ENCODE measurements at places on chromosomes 5 and 9.

- peaks cover 27% of the 10 kb centered on the region for H3K4me1 ChIP-seq
- no peak overlapping the region for H3K27ac ChIP-seq
- peak; percentile 85 for DNase-seq
- no peaks in the 10 kb centered on the region for H3K27me3 ChIP-seq
- H3K4me3 ChIP-seq = no peak overlapping the region
Measured at GRCh38 chr5:15683332-15683731, 183.4 kb downstream of the FBXL7 start.

GRCh38 chr5:96187309-96188027 is 225.8 kb upstream of the ELL2 start:
- no peaks in the 10 kb centered on the region for H3K36me3 ChIP-seq
- H3K4me3 ChIP-seq = no peak overlapping the region
- no peaks in the 10 kb centered on the region for H3K27me3 ChIP-seq
- H3K4me1 ChIP-seq = no peaks in the 10 kb centered on the region
- H3K27ac ChIP-seq = no peak overlapping the region

GRCh38 chr5:159341906-159342310 is 11.6 kb upstream of the IL12B start:
- DNase-seq = no peak
- no peaks in the 10 kb centered on the region for H3K27me3 ChIP-seq
- H3K36me3 ChIP-seq = no peaks in the 10 kb centered on the region
- H3K4me3 ChIP-seq = no peak overlapping the region

- no peak overlapping the region for H3K4me3 ChIP-seq
- no peaks in the 10 kb centered on the region for H3K27me3 ChIP-seq
- H3K36me3 ChIP-seq = no peaks in the 10 kb centered on the region
- H3K27ac ChIP-seq = no peak overlapping the region
- no peak for DNase-seq
Measured at GRCh38 chr5:152932621-152933020, 527.5 kb upstream of the NMUR2 start.

DNA sequence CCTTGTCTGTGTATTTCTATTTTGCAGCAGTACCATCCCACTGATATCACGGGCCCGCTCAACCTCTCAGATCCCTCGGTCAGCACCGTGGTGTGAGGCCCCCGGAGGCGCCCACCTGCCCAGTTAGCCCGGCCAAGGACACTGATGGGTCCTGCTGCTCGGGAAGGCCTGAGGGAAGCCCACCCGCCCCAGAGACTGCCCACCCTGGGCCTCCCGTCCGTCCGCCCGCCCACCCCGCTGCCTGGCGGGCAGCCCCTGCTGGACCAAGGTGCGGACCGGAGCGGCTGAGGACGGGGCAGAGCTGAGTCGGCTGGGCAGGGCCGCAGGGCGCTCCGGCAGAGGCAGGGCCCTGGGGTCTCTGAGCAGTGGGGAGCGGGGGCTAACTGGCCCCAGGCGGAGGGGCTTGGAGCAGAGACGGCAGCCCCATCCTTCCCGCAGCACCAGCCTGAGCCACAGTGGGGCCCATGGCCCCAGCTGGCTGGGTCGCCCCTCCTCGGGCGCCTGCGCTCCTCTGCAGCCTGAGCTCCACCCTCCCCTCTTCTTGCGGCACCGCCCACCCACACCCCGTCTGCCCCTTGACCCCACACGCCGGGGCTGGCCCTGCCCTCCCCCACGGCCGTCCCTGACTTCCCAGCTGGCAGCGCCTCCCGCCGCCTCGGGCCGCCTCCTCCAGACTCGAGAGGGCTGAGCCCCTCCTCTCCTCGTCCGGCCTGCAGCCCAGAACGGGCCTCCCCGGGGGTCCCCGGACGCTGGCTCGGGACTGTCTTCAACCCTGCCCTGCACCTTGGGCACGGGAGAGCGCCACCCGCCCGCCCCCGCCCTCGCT is 1.9 kb downstream of the LRRC26 start:
- peak overlapping the region; percentile 55 for H3K4me3 ChIP-seq
- no peaks in the 10 kb centered on the region for H3K36me3 ChIP-seq
- H3K27ac ChIP-seq = no peak overlapping the region
- H3K27me3 ChIP-seq = peaks cover 76% of the 10 kb centered on the region
- peak; percentile 64 for DNase-seq
- no peaks in the 10 kb centered on the region for H3K4me1 ChIP-seq

GRCh38 chr5:143564417-143564816 is 160.9 kb upstream of the NR3C1 start:
- no peaks in the 10 kb centered on the region for H3K4me1 ChIP-seq
- H3K36me3 ChIP-seq = no peaks in the 10 kb centered on the region
- H3K27ac ChIP-seq = no peak overlapping the region
- H3K27me3 ChIP-seq = no peaks in the 10 kb centered on the region

- H3K36me3 ChIP-seq = no peaks in the 10 kb centered on the region
- H3K27ac ChIP-seq = no peak overlapping the region
- no peak overlapping the region for H3K4me3 ChIP-seq
- no peaks in the 10 kb centered on the region for H3K4me1 ChIP-seq
- DNase-seq = no peak
Measured at GRCh38 chr5:126536874-126537273, 58.1 kb downstream of the ALDH7A1 start.

DNA sequence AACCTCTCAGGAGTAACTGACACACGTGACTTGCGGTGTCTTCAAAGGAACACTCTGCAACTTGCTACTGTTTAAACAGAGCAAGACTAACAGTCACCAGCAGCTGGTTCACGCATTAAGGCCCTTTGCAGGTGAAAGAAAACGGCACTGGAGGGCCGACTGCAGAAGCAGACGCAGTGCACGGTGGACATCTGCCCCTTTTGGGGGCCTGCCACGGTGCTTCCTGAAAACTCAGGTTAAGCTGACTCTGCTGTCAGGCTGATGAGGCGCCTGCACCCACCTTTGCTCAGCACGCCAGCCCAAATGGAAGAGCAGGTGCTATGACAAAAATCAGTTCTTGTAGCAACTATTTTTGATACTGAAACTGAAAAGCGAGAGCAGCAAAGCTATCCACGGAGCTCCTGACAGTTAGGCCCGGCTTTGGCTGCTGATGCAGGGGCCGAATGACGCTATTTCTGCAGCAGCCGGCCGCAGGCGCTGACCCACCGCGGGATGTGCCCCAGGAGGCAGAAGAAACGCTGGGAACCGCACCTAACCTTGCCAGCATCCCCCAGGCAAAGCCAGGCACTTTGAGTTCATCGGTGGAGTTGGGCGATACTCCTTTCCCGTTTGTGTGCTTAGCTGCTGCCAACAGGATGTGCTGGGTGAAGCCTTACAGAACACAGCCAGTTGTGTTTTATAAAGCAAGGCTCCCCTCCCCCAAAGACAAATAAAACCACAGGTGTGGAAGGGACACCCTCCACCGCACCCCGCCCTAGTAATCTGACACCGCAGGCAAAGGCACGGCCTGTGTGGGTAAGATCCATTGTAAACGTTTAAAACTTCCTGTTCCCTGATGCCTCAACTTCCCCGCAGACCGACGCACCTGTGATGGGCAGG is 21.1 kb upstream of the TERT start:
- H3K27me3 ChIP-seq = no peaks in the 10 kb centered on the region
- peak overlapping the region; percentile 42 for H3K4me3 ChIP-seq
- H3K36me3 ChIP-seq = no peaks in the 10 kb centered on the region
- peak overlapping the region; percentile 93 for H3K27ac ChIP-seq
- peaks cover 23% of the 10 kb centered on the region for H3K4me1 ChIP-seq

DNA sequence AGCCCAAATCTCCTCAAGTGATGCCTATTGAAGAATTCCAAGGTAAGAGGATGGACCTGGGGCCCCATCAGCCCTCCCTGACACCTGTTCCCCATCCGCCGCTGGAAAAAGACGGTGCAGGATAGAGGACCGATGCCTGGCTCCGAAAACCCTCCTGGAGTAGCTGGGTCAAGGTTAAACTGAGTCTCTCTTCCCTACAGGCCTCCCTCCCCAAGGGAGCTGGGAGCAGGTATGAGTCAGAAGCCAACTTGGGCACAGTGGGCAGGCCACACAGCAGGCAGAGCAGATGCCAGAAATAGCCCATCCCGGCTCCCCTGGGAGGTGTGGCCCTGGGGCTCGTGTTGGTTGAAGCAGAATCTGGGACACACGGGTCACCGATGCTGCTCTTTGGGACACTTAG is 75.6 kb downstream of the NTNG2 start:
- DNase-seq = no peak

DNA sequence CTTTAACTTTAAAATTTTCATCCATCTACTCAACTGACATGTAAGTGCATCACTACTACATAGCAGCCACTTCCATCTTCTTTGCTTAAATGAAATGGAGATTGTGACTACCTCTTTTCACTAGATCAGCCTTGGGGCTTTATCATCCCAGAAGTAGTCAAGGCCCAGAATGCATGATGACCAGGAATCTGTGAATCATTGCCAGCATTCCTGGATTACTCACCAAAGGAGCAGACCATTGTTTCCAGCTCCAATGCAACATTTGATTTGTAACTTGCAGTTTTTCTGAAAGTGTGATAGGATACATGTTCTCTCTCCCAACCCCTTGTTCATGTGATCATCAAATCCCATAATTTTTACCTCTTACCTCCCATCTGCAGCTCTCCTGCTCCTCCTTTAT is 65.1 kb downstream of the PLPPR1 start:
- H3K4me1 ChIP-seq = peaks cover 28% of the 10 kb centered on the region
- no peak overlapping the region for H3K4me3 ChIP-seq
- H3K27me3 ChIP-seq = no peaks in the 10 kb centered on the region
- H3K36me3 ChIP-seq = no peaks in the 10 kb centered on the region

GRCh38 chr9:113721856-113722255 is 154.3 kb upstream of the ZNF618 start:
- no peak overlapping the region for H3K4me3 ChIP-seq
- no peak for DNase-seq
- no peak overlapping the region for H3K27ac ChIP-seq
- H3K36me3 ChIP-seq = no peaks in the 10 kb centered on the region
- peaks cover 20% of the 10 kb centered on the region for H3K4me1 ChIP-seq

- no peak overlapping the region for H3K4me3 ChIP-seq
- no peaks in the 10 kb centered on the region for H3K4me1 ChIP-seq
- peaks cover 48% of the 10 kb centered on the region for H3K27me3 ChIP-seq
- no peaks in the 10 kb centered on the region for H3K36me3 ChIP-seq
- peak; percentile 18 for DNase-seq
Measured at GRCh38 chr5:169222934-169223594, 77.9 kb downstream of the SLIT3 start.

- peaks cover 31% of the 10 kb centered on the region for H3K36me3 ChIP-seq
- no peak overlapping the region for H3K27ac ChIP-seq
- no peak overlapping the region for H3K4me3 ChIP-seq
- peaks cover 4% of the 10 kb centered on the region for H3K4me1 ChIP-seq
- peaks cover 13% of the 10 kb centered on the region for H3K27me3 ChIP-seq
- DNase-seq = peak; percentile 79
Measured at GRCh38 chr5:157740229-157740610, 3.3 kb upstream of the LSM11 start.

GRCh38 chr5:59842999-59843398 is 50.5 kb downstream of the PDE4D start:
- H3K36me3 ChIP-seq = no peaks in the 10 kb centered on the region
- H3K27me3 ChIP-seq = no peaks in the 10 kb centered on the region
- DNase-seq = no peak
- no peak overlapping the region for H3K4me3 ChIP-seq
- H3K4me1 ChIP-seq = no peaks in the 10 kb centered on the region
- H3K27ac ChIP-seq = no peak overlapping the region

- H3K4me1 ChIP-seq = peaks cover 4% of the 10 kb centered on the region
- H3K36me3 ChIP-seq = no peaks in the 10 kb centered on the region
- H3K27me3 ChIP-seq = no peaks in the 10 kb centered on the region
- no peak overlapping the region for H3K4me3 ChIP-seq
Measured at GRCh38 chr5:61264273-61264661, 67.8 kb upstream of the ZSWIM6 start.

DNA sequence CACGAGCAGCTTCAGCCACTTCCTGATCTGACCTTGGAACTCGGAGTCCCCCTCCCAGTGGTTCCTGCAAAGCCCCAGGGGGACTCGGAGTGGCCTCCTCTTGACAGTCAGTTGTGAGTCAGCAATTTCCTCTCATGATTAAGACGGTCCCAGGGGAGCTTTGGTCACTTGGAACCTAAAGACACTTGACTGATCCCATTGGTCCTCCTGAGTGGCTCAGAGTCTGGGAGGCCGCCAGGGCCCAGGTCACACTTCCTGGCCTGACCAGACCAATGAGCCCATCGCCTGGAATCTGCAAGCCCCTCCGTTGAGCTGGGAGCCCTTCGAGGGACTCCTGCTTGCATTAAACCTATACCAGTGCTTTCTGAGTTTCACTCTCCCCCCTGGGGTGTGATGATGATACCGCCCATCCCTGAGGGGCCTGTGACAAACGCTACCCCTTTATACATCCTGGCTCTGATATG is 29.1 kb downstream of the TSPAN17 start:
- no peak for DNase-seq
- H3K27me3 ChIP-seq = peaks cover 22% of the 10 kb centered on the region
- H3K4me3 ChIP-seq = no peak overlapping the region
- H3K4me1 ChIP-seq = peaks cover 5% of the 10 kb centered on the region
- H3K27ac ChIP-seq = no peak overlapping the region
- no peaks in the 10 kb centered on the region for H3K36me3 ChIP-seq

GRCh38 chr5:123181394-123181801 is 92.4 kb downstream of the PRDM6 start:
- H3K27me3 ChIP-seq = no peaks in the 10 kb centered on the region
- no peaks in the 10 kb centered on the region for H3K4me1 ChIP-seq
- H3K27ac ChIP-seq = no peak overlapping the region
- no peak overlapping the region for H3K4me3 ChIP-seq

GRCh38 chr5:57386958-57387357 is 95.7 kb downstream of the ACTBL2 start:
- peak; percentile 15 for DNase-seq
- no peaks in the 10 kb centered on the region for H3K4me1 ChIP-seq

- H3K36me3 ChIP-seq = no peaks in the 10 kb centered on the region
- H3K27me3 ChIP-seq = no peaks in the 10 kb centered on the region
- no peaks in the 10 kb centered on the region for H3K4me1 ChIP-seq
- H3K27ac ChIP-seq = no peak overlapping the region
- H3K4me3 ChIP-seq = no peak overlapping the region
Measured at GRCh38 chr5:149603210-149603609, 21.9 kb downstream of the ARHGEF37 start.

GRCh38 chr9:116697362-116697761 is 10.3 kb downstream of the TRIM32 start:
- H3K4me3 ChIP-seq = no peak overlapping the region
- no peaks in the 10 kb centered on the region for H3K27me3 ChIP-seq
- H3K36me3 ChIP-seq = peaks cover 10% of the 10 kb centered on the region

DNA sequence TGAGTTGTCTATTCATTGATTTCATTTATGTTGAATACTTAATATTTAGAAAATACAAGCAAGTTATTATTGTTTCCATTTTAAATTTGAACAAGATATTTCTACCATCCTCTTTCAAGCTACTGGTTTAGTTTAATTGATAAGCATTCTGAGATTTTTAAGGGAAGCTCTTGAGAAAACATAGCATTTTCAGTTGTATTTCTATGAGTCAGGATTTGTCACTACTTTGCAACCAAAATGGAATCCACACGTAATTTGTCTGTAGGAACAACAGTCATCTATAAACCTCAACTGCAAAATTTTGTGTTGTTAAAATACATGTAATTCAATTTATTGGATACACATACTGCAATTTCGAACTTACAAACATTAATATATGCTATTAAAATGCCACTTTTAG is 74.0 kb downstream of the PRR16 start:
- H3K27ac ChIP-seq = no peak overlapping the region
- H3K4me1 ChIP-seq = peaks cover 3% of the 10 kb centered on the region
- no peaks in the 10 kb centered on the region for H3K36me3 ChIP-seq
- no peak for DNase-seq

All from GM23338 (cell line).